ENCODE measurements at places on chromosomes 3 and 15.

DNA sequence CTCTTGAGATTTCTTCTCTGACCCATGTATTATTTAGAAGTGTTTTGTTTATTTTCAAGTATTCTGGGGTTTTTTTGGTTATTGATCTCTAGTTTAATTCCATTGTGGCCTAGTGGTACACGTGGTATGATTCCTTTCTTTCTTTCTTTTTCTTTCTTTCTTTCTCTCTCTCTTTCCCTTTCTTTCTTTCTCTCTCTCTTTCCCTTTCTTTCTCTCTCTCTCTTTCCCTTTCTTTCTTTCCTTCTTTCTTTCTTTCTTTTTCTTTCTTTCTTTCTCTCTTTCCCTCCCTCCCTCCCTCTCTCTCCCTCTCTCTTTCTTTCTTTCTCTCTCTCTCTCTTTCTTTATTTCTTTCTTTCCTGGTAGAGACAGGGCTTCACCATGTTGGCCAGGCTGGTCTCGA lies 85.7 kb upstream of the UBE2E1 start:
- no peak for DNase-seq

DNA sequence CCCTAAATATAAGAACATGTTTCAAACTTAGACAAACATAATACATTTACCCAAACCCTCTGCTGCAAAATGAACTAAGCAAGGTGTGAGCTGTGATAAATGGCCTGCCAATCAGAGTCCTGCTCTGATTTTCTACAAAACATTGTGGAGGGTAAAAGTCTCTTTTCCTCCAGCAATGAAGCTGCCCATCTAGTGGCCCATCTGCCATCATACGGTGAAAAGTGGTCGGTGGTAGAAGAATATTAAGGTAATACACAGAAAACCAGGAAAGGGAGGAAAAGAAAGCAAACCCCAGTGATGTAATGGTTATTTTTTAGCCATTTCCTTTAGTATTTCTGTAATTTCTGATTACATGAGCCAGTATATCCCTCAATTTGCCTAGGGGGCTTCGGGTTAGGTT lies 838.1 kb downstream of the TBL1XR1 start:
- no peak for DNase-seq

GRCh38 chr15:57680021-57680420 lies 26.5 kb upstream of the POLR2M start:
- DNase-seq: no peak

- DNase-seq: no peak
Measured at GRCh38 chr3:42438193-42438592, 27.8 kb upstream of the LYZL4 start.

- no peak for DNase-seq
Measured at GRCh38 chr3:114518206-114518808, 224.5 kb downstream of the TIGIT start.

DNA sequence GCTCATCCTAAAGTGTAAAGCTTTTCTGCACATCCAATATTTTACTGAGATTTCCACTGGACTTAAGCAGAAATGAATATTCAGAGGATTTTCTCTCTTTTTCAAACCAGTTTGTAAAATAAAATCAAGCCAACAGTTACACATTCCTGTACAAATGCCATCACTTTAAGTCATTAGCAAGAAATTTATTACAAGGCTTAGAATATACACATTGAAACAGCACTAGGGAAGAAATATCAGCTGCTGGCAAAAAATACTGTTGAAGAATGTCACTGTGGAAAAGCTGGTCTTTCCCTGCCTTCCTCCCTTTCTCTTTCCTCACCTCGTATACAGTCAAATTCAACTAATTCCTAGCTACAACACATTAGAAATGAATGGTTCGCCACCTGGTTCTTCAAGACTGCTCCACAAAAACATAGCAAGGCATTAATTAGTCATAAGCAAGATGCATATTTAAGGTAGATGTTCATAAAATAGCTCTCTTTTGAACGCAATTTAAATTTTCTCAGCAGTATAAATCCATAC lies 21.3 kb downstream of the PLOD2 start:
- DNase-seq: no peak

GRCh38 chr3:87332789-87333188 lies 56.4 kb upstream of the POU1F1 start:
- no peak for DNase-seq

- DNase-seq: no peak
Measured at GRCh38 chr3:156473341-156473740, 81.6 kb downstream of the SSR3 start.

GRCh38 chr3:65484964-65485363 lies 553.8 kb downstream of the MAGI1 start:
- no peak for DNase-seq

DNA sequence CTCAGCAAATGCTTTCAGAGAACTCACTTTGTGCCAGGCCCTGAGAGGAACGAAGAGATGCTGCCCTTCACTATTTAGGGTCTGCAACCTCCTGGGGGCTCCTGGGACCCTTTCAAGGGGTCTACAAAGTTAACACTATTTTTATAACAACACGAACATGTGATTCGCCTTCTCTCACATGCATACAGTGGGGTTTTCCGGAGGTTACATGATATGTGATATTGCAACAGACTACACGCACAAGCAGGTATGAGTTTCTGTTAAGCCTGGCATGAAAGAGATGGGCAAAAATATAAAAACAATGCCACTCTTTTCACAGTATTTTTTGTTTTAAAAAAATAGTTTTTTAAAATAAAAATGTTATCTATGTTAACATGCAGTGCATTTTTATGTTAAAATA lies 10.3 kb downstream of the STARD5 start:
- DNase-seq: no peak

DNA sequence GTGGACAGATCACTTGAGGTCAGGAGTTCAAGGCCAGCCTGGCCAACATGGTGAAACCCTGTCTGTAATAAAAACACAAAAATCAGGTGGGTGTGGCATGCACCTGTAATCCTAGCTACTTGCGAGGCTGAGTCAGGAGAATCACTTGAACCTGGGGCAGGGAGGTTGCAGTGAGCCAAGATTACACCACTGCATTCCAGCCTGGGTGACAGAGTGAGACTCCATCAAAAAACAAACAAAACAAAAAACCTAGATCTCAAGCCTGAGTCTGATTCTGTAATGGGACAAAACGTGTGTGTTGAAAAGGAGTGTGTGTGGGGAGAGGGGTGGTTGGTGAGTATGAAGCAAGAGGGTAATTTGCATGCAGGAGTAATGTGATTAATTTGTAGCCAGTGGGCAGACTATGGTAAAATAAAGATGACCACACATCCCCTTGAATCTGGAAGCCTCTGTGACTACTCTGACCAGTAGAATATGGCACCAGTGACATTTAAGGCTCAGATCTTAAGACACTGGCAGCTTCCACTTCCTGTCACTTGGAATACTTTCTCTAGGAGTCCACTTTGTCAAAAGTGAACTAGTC lies 18.4 kb upstream of the OPA1 start:
- DNase-seq: no peak

- DNase-seq: no peak
Measured at GRCh38 chr3:134892761-134893160, 97.7 kb downstream of the EPHB1 start.

Measured in T follicular helper cell (primary cell).